Inflammatory macrophage treated with lipopolysaccharide for 1 hour (primary cell): ENCODE measurements at places on chromosomes 5 and 9.

DNA sequence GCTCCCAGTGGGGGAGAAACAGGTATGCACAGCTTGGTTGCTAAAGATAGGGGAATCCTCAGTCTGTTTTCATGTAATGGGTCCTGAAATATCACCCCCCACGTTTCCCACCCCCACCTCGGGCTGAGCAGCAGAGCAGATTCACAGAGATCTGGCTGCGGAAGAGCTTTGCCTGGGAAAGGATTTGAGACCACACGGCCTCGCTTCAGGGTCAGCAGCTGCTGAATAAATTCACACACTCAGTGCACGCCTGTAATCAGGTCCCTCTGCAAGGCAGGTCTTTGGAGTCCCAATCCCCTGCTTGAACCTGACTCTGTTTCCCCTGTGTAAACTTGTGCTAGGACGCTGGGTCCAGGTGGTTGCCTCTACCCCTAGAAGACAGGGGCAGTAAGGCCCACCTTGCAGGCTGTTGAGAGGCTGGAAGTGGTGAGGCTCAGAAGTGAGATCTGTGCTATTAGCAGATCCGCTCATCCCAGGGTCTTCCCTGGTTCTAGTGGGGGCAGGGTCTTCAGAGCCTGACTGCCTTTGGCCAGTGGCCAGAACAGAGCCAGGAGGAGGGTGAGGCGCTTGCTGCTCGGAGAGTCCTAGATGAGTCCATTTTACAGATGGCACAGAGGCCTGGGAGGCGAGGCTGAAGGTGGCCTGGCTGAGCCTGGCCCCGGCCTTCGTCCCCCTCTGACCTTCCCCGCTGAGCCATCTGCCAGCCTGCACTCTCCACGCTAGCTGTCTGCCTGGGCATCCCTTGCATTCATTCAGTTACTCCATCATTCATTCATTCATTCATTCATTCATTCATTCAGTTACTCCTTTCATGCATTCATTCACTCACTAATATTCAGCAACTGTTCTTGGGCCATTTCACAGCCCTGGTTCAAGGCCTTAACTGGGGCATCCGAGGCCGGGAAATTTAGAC, 16.7 kb upstream of the NEURL1B start:
- DNase-seq = no peak

DNA sequence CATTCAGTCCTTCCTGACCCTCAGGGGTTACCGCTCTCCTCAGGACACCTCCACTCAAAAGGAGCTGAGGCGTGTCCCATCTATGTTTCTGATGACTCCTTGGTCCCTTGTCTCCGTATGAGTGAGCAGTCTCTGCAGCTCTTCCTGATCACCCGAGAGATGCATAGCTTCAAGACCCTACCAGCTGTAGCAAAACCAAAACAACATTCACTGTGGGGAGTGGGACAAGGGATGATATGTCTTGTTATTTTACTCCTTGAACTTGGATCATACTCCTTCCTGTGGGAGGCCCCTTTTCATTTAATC, 14.4 kb downstream of the GLDC start:
- no peak for DNase-seq

DNA sequence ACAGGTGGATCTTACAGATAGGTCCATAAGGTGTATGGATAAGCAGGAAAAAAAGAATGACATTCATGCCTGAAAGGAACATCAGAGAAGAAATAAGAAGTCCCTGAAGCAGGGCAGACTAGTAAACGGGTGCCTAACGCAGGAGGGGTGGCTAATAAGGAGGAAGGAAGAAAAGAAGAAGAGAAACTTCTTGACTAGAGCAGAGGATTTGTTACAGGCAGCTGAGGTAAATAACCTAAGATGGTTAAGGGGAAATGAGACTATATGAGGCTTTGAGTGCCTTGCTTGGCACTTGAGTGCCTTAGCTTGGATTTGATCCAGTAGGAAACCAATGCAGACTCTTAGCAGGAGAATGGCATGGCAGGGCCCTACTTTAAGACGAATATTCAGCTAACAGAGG, 313.5 kb upstream of the PDE4D start:
- peak; percentile 53 for DNase-seq

DNA sequence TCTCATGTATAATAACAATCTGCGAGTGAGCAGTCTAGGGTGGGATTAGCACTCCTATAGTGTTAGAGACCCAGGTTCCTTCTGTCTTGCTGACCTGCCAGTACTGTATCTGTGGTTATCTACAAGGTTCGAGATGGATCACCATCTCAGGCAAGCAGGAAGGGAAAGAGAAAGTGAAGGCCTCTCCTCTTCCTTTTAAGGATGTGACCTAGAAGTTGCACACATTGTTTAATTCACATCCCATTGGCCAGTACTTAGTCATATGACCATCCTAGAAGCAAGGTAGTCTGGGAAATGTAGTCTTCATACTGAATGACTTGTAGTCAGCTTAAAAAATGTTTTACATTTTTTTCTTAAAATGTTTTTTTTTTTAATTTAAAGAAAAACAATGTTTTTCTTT, 168.6 kb downstream of the CARTPT start:
- peak; percentile 48 for DNase-seq

GRCh38 chr5:126383246-126383645, 40.0 kb upstream of the GRAMD2B start:
- DNase-seq = no peak

- DNase-seq = no peak
Observed at GRCh38 chr9:133054966-133055365, 6.8 kb upstream of the CEL start.
